Ureter (tissue), 1 donor: ENCODE measurements at places on chromosomes 2 and 18.
A peak's percentile ranks its signal among the peaks of the same experiment; 100 is the strongest.

- DNase-seq, result no peak
Observed at GRCh38 chr2:62589691-62590356, 83.8 kb upstream of the TMEM17 start.

DNA sequence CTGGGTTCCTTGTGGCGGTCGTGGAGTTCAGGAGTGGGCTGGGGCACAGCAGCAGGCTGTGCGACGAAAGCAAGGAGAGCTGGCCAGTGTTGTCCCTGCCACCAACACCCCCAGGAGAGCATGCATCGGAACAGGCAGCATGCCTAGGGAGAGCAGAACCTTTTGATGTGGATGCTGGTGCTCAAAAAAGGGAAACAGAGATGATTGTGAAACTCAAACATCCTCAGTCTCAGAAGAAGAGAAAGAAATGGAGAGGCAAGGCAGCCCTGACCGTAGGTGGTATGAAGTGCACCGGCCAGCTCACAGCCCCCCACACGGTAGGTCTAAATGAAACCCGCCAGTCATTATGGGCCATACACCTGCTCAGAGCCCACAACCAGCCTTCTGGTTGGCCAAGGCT lies 253.4 kb downstream of the GBX2 start:
- DNase-seq, result no peak

DNA sequence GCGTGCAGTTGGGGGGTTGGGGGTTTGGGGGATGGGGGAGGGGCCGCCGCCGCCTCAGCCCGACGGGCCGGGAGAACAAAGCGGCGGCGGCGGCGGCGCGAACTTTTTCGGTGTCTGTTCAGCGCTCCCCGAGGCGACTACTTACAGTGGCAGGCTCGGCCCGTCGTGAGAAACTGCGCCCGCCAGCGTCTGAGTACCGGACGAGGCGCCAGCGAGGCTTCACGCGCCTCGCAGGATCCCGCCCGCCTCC lies 172 bp downstream of the PRKD3 start:
- peak; percentile 83 for DNase-seq

GRCh38 chr2:127596311-127597045 lies 49.5 kb upstream of the GPR17 start:
- DNase-seq, result peak; percentile 28

- DNase-seq, result no peak
Observed at GRCh38 chr2:217108086-217108485, 248.2 kb upstream of the TNP1 start.

GRCh38 chr2:197235711-197236110 lies 74.9 kb downstream of the ANKRD44 start:
- DNase-seq, result no peak

- DNase-seq, result no peak
Observed at GRCh38 chr2:170322140-170322766, 144.3 kb downstream of the MYO3B start.

- DNase-seq, result no peak
Observed at GRCh38 chr2:154698296-154698720, at the start of gene KCNJ3. Gene KCNJ3, plus strand, starts transcription at chr2:154698695. Its CDS starts 81 bp downstream, at chr2:154698776.

GRCh38 chr2:179195141-179195540 lies 69.5 kb downstream of the SESTD1 start:
- no peak for DNase-seq

DNA sequence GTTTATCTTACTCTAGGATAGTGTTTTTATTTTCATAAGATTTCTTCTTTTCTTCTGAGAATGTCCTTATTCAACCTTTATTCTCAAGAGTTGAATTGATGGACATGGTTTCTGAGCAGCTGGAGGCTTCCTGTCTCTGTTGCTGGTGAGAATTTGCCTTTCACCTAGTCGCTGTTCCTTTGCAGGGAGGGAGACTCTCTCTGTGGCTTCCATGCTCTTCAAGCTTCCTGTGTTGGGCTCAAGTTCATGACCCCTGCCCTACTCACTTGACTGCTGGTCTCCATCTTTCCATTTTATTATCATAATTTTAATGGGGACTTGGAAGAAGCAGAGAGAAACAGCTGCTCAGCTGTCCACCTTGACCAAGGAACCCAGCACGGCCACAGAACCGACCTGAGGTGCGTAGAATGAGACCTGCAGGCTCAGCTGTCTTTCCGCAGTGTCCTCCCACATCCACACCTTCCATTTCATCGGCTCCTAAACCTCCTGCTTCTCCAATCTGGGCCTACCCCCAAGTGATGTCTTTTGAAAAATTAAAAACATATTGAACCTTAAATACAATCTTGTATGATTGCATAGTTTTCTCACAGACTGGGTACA lies 24.2 kb downstream of the TMEM18 start:
- no peak for DNase-seq

GRCh38 chr2:23533338-23533695 lies 148.3 kb downstream of the KLHL29 start:
- no peak for DNase-seq
